ENCODE measurements at places on chromosomes 2 and 18.

DNA sequence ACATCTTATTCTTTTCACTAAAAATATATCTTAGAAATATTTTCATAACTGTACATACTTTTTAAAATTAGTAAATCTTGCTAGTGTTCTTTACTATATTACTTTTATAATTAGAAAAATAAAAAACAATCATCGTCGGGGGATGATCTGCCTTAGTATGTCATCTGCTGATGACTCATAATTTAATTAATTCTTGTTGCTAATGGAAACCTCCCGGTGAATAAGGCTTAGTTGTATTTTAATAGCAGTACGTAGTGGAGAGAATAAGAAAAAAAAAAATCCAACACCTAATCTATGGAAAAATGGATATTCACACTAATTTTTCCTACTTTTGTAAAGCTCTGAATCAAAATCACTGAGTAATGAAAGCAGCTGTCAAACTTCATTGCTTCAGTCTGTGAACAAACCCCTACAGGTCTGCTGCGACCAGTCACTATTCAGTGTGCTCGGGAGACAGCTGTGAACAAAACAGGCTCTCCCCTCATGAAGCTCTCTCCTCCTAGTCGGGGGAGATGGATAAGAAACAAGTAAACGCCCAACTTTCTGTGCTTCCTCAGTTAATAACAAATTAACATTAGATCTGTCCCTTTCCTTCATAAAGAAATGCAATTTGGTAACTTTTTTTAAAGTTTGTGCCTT lies 97.4 kb upstream of the UPP2 start:
- no peak for DNase-seq

GRCh38 chr2:102297891-102298290 lies 13.5 kb upstream of the IL1RL1 start:
- DNase-seq, result no peak

DNA sequence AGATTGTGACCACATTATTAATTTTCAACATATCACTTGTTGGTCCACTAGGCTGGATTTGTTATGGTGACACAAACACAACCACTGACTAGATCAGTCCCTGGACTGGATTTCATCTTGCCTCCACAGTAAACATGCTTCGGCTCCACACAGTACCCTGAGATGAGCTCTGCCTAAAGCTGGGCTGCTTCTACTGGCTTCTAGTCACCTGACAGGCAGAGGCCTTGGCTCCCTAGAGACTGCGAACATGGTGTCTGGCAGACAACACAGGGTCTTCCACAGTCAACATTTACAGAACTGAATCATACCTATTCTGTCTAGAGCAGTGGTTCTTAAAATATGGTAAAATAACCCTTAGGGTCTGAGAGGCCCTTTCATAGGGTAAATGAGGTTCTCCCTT lies 69.2 kb downstream of the RIT2 start:
- no peak for DNase-seq

GRCh38 chr2:9463698-9464034 lies 10.7 kb upstream of the IAH1 start:
- no peak for DNase-seq

- DNase-seq, result no peak
These were observed 230.7 kb downstream of the KCNH7 start for GRCh38 chr2:162607915-162608314.

- no peak for DNase-seq
These were observed 9.5 kb downstream of the HJURP start for GRCh38 chr2:233844836-233845235.
